ENCODE measurements at places on chromosomes 3 and 15. TPM values are rescaled to one million over a fixed set of nuclear protein-coding genes. Genes with fewer than 3 reads are reported as not detected.

Gene C3orf33
- total RNA-seq, result 2.6 TPM

Gene GPR87
- 64.5 TPM for total RNA-seq

Gene ITIH1
- total RNA-seq, result not detected

Gene PRR20G
- not detected for total RNA-seq

Gene SERPINI2
- not detected for total RNA-seq

Gene GPR156
- 0.13 TPM for total RNA-seq

Gene UCN2
- 12.9 TPM for total RNA-seq

Gene PP2D1
- not detected for total RNA-seq

Gene ZNF385D
- under 0.01 TPM for total RNA-seq

Gene BCHE
- 0.51 TPM for total RNA-seq

Gene ITIH3
- total RNA-seq, result not detected

Gene GABRR3
- not detected for total RNA-seq

Gene KNG1
- not detected for total RNA-seq

Gene CIB2
- 8.6 TPM for total RNA-seq

Gene SNX22
- under 0.01 TPM for total RNA-seq

Gene FLNB
- 822 TPM for total RNA-seq

Gene TMEM202
- not detected for total RNA-seq

Gene IL17RD
- total RNA-seq, result 2.3 TPM

Gene HYAL3
- total RNA-seq, result 6.8 TPM

Gene TM6SF1
- 2.6 TPM for total RNA-seq

Gene ALPK3
- total RNA-seq, result 0.26 TPM

Gene MIX23
- total RNA-seq, result 25.3 TPM

Gene COL6A5
- total RNA-seq, result not detected

Gene ANXA2
- total RNA-seq, result 5,325 TPM

Gene PLCB2
- total RNA-seq, result not detected

Gene RLBP1
- total RNA-seq, result not detected

Gene FBXO40
- not detected for total RNA-seq

Gene LMLN
- 4.7 TPM for total RNA-seq

Gene RFT1
- total RNA-seq, result 15.5 TPM

Gene INSYN1
- total RNA-seq, result under 0.01 TPM

Gene ISLR2
- total RNA-seq, result not detected

Gene MYO5C
- total RNA-seq, result 17.8 TPM

Gene CHST2
- 2.9 TPM for total RNA-seq

Gene GRIP2
- total RNA-seq, result under 0.01 TPM

Gene IMPG2
- total RNA-seq, result 0.13 TPM

Gene LTF
- total RNA-seq, result under 0.01 TPM

Gene GOLGA6B
- not detected for total RNA-seq

Gene DISP2
- total RNA-seq, result under 0.01 TPM

Gene SENP8
- 1.1 TPM for total RNA-seq

Gene POLR2H
- total RNA-seq, result 48.4 TPM

Gene SLC24A5
- total RNA-seq, result not detected

Gene SCG3
- not detected for total RNA-seq

Gene PCSK6
- 12.3 TPM for total RNA-seq

Gene AADACL2
- not detected for total RNA-seq

Gene C3orf49
- total RNA-seq, result not detected

Gene GOLGA8S
- under 0.01 TPM for total RNA-seq

Gene STRIT1
- total RNA-seq, result not detected

Gene DPPA2
- total RNA-seq, result not detected

Gene ZNF662
- 1.3 TPM for total RNA-seq

Gene FSD2
- total RNA-seq, result not detected

Gene PPARG
- total RNA-seq, result 14.5 TPM

Gene CLEC3B
- total RNA-seq, result 0.13 TPM

Gene MAP2K5
- 2.4 TPM for total RNA-seq

Gene RPS27L
- total RNA-seq, result 62.7 TPM

Gene TLR9
- not detected for total RNA-seq

Gene P2RY1
- 24.5 TPM for total RNA-seq

Gene NANOGP8
- not detected for total RNA-seq

Gene CDCP1
- 41.3 TPM for total RNA-seq

Gene NECTIN3
- total RNA-seq, result 6.4 TPM

All from bronchial epithelial cell (primary cell).